Ecto neural progenitor cell (in vitro differentiated cells): ENCODE measurements at places on chromosomes 1 and 21.

- DNase-seq: no peak
Observed at GRCh38 chr1:74426208-74426937, 86.0 kb downstream of the LRRC53 start.

GRCh38 chr1:57506941-57507340 is 83.1 kb upstream of the DAB1 start:
- no peak for DNase-seq

DNA sequence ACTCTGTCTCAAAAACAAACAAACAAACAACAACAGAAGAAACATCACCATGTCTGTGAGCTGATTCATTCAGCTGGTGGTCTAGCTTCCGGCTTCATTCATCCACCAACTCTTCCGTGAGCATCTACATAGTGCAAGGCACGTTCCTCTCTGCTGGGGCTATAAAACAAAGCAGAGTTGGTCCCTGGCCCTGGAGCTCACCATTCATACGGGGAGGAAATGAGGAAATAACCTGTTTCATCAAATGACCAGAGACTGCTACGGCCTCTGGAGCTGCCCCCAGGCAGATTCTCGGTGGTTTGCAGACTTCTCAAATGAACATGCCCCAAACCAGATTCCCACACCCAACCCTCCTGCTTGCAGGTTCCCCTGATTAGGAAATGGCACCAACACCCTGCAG is 41.0 kb upstream of the ID3 start:
- DNase-seq: no peak

DNA sequence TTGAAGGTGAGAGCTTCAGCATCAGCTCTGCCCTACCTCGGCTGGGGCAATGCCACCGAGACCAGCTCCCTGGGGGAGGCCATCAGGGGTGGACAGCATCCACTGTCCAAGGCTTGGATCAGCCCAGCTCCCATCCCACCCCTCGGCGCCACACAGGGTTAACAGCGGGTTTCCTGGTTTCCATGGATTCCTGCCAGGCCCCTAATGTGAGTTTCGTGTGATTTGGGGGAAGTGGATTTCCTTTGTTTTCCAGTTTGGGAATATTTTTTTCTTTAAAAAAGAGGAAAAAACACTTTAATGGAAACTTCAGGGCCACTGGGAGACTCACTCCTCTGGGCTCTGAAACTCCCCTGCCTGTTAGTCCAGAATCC is 34.3 kb downstream of the CASZ1 start:
- DNase-seq: no peak
